ENCODE measurements at places on chromosomes 5 and 9. TPM values are rescaled to one million over a fixed set of nuclear protein-coding genes. Genes with fewer than 3 reads are reported as not detected.

The HIGD2A gene
- 101 TPM for total RNA-seq

The PCDH1 gene
- total RNA-seq: 62.7 TPM

The PCDHGA9 gene
- total RNA-seq: 3.1 TPM

The SAPCD2 gene
- total RNA-seq: 13.8 TPM

The IFNB1 gene
- total RNA-seq: not detected

The EIF4E1B gene
- not detected for total RNA-seq

The SERINC5 gene
- 71.3 TPM for total RNA-seq

The LSM11 gene
- 2.0 TPM for total RNA-seq

GRCh38 chr5:343461-344401, 22.2 kb downstream of the AHRR start:
- ATAC-seq: peak; percentile 78

GRCh38 chr5:141902015-141902814, 21.5 kb upstream of the DELE1 start:
- ATAC-seq: no peak

GRCh38 chr5:4989118-4989517, 151.0 kb upstream of the ADAMTS16 start:
- no peak for ATAC-seq

DNA sequence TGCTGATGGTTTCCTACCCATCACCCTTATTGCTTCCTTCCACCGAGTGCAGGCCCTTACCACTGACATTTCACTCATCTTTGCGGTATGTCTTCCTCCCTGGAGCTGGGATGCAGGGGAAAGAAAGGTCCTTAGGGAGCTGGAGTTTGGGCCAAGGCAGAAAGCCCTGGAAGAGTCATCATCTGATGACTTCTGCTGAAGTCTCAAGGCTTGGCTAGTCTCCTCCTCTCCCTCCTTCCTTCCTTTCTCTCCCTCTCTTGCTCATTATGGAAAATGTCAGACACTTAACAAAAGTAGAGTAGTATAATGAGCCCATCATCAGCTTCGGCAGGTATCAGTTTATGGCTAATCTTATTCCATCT, 40.0 kb downstream of the LARP1 start:
- ATAC-seq: no peak

GRCh38 chr5:1151316-1151715, 39.5 kb upstream of the SLC12A7 start:
- ATAC-seq: no peak

DNA sequence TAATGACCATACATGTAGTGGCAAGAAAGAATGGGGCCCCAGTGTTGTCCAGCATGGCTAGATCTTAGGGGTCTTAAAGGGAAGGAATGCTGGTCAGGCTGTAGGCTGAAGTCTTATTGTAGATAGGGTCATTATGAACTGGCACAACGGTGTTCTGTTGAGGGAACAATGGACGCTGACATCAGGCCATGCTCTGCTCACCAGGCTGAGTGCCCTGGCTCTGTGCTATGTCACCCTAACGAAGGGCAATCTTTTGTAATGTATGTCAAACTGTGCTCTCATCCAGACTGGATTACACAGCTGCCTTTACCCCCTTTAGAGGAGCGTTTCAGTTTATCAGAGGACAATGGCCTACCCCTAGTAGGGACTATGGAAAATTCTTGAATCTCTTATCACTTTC, 14.6 kb upstream of the ZNF608 start:
- ATAC-seq: no peak

DNA sequence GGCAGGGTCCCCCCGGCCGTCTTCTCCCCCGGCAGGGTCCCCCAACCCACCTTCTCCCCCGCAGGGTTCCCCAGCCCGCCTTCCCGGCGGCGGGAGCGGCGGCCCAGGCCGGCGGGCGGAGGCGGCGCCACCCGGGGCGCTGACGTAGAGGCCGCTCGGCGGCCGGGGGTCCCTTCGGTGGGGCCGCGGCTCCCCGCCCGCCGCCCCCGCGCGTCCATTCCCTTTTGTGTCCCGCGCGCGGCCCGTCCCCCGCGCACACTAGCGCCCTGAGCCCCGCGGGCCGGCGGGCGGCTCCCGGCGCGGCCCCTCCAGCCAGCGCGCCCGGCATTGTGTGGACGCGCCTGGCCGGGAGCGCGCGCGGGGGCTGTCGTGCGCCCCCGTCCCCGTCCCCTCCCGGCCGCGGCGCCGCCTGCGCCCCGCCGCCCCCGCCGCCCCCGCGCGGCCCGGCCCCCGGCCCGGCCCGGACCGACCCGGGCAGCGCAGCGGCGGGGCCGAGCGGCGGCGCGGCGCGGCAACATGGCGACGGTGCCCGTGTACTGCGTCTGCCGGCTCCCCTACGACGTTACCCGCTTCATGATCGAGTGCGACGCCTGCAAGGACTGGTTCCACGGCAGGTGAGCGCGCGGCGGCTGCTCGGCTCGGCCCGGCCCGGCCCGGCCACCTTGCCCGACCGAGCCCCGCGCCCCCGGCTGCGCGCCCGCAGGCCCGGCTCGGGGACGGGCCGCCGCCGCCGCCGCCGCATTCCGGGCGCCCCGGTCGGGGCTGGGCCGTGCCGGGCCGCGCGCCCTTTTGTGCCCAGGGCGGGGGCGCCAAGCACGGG, at the start of gene PHF2:
Gene PHF2, plus strand, starts transcription at position 327 of the 820 bp plus-strand sequence. Its CDS starts 190 bp downstream, at position 517.
- peak; percentile 1 for ATAC-seq

GRCh38 chr9:112446526-112446925, 40.1 kb upstream of the KIAA1958 start:
- ATAC-seq: no peak

GRCh38 chr9:129938291-129938979, 103.2 kb downstream of the USP20 start:
- ATAC-seq: no peak

GRCh38 chr9:5263351-5264218, 32.4 kb downstream of the INSL4 start:
- ATAC-seq: no peak

GRCh38 chr5:145944328-145944727, 8.0 kb downstream of the SH3RF2 start:
- ATAC-seq: no peak

- ATAC-seq: no peak
Observed at GRCh38 chr5:143016777-143017516, 246.8 kb downstream of the ARHGAP26 start.

DNA sequence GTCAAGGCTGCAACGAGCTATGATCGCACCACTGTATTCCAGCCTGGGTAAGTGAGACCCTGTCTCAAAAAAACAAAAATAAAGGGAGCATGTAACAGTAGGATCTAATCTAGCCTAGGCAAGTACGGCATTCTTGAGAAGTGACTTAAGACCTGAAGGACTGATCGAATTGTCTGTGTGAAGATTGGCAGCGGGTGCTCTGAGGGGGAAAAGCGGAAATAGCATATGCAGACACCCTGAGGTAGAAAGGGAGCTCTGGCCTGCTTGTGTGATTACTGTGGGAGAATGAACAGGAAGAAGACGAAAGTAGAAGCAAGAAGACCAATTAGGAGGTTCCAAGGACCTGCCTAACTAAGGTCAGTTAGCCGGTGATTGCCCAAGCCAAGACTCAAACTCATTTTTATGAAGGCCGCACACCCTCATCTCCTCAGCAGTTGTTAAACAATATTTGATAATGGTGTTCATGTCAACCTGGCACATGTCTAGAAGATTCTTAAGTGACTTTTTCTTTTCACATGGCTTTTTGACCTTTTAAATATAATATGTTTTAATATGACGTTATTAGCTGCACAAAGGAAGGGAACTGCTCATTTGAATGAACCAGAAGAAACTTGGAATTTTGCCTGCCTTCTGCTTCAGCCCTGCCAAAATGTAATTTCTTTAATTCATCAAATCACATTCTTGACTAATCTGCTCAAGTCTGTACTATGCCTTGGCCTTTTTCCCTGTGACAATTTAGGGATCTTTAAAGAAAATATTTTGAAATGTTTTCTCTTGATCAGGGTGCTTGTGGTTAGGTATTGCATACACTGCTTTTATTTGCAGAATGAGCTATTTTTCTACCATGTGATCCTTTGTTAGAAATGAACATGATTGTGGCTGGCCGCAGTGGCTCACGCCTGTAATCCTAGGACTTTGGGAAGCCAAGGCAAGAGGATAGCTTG, 289.2 kb upstream of the DMRT1 start:
- peak; percentile 64 for ATAC-seq

DNA sequence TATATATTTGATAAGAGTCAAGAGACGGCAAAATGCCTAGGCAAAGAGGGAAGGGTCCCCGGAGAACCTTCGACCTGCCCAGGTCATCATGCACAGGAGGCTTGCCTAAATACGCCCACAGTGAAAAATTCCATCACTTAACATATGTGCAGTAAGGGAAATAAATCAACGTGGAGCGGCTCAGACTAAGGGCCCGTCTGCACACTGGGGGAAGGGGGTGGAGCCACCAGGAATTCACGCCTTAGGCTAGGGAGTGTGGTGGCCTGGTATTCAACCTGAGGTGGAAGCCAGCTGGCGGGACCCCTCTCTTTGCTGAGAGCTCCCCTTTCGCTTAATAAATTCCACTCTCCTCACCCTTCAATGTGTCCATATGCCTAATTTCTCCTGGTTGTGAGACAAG, 8.3 kb downstream of the PTBP3 start:
- ATAC-seq: peak; percentile 56

GRCh38 chr9:111966861-111967291, 70.3 kb downstream of the UGCG start:
- peak; percentile 50 for ATAC-seq

- ATAC-seq: no peak
Observed at GRCh38 chr5:130109152-130109551, 204.9 kb downstream of the CHSY3 start.

GRCh38 chr5:119270121-119270565, 85.7 kb upstream of the TNFAIP8 start:
- ATAC-seq: no peak

- no peak for ATAC-seq
Observed at GRCh38 chr5:81579262-81579924, 171.5 kb downstream of the SSBP2 start.

DNA sequence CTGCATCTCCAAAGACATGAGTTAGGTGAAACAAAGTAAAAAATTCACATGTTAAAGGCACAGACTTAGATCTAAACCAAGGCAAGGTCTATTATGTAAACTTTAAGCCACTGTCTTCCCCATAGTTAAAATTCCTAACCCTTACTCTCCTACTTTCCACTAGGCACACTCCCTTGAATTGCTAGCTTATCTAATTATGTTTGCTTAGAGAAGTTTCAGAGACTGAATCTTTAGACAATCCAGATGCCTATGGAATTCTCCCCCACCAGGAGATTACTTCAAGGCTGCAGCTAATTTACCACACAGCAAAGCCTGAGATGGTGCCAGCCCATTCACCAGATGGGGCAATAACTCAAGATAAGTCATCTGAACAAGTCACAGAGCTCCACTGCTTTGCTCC, 803.1 kb upstream of the COX7C start:
- no peak for ATAC-seq

- ATAC-seq: no peak
Observed at GRCh38 chr9:22447618-22448305, 1.1 kb downstream of the DMRTA1 start.

- no peak for ATAC-seq
Observed at GRCh38 chr5:3321119-3321760, 274.4 kb upstream of the IRX1 start.

GRCh38 chr9:137907776-137908175, 30.2 kb downstream of the CACNA1B start:
- ATAC-seq: no peak

DNA sequence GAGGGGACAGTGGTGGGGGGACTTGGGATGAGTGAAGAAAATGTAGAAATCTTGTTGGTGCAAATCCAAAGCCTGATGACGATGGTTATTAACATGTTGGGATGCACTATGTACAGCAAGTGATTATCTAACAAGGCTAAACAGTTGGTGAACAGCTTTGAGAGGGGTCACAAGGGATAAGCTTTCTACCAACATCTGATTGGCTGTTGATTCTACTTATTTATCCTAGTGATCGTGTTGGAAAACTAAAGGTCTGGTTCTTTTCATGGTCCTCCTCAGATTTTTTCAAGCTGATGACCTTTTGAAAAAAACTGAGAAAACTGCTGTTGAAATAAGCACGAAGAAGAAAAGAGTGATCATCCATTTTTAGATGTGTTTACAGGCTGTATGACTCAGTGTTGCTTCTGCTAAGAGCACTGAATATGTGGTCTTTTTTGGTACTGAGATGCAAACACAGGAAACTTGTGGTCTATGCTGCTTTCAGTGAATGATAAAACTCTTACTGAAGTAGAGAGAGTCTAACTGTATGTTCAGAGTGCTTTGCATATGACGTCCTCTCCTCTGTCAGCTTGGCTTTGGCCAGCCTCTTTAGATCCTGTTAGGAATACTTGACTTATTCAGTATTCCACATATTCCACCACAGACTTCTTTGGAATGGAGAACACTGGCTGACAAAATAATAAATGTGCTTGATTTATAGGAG, 174.8 kb downstream of the SLF1 start:
- ATAC-seq: peak; percentile 45

- ATAC-seq: no peak
Observed at GRCh38 chr9:16825971-16826625, 44.4 kb downstream of the BNC2 start.

DNA sequence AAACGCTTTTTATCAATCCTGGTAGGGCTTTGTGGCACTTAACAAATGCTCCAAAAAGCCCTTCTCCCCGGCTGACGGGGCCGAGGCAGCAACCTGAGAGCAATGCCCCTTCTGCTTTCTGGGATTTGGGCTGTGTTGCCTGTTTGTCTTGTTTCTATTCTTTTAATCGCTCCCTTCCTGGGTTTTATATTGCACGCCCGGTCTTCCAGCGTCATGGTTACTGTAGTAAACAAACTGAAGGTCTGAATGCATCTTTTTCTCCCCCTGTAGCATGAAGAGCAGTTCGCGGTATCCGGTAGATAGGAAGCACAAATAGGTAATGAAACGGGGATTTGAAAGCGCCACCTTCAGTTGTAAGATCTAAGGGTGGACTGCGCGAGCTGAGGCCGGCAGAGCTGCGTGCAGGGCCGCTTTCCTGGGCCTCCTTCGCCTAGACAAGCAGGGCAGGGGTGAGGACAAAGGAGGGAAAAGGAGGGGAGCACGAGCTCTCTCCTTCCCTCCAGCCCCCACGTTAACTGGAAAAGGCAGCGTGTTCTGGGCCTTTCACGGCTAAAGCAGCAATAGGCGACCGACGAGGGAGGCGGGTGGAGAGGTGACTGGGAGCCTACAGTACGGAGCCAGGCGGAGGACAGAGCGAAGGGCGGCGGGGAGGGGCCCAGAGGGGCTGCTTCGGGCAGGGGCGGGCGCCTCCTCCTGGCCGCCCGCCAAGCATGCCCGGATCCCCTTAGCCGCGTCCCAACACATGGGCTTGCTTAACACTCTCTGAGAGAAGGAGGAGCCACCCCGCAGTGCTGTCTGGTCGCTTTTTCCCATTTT, 49.3 kb upstream of the ZNF366 start:
- ATAC-seq: peak; percentile 65

DNA sequence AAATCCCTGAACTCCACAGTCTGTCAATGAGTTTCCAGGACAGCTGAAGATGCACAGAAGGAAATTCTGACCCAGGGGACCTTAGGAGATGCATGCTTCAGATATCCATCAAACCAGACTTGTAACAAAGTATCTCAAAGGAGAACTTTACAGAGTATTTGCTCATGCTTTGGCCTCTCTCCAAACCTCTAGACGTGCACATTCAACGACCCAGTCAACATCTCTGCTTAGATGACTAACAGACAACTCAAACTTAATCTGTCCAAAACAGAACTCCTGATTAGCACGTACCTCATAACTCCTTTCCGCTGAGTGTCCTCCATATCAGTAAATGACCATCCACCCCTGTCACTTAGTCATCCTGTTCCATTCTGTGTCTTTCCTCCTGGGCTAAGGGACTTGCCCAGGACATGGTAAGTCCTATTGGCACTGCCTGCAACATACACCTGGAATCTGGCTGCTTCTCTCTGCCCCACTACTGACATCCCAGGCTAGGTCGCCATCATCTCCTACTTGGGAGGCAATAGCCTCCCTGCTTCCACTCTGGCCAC, 107.4 kb downstream of the LMNB1 start:
- no peak for ATAC-seq

Data from esophagus mucosa (tissue), 1 donor.